ENCODE measurements at places on chromosomes 5 and 9.

DNA sequence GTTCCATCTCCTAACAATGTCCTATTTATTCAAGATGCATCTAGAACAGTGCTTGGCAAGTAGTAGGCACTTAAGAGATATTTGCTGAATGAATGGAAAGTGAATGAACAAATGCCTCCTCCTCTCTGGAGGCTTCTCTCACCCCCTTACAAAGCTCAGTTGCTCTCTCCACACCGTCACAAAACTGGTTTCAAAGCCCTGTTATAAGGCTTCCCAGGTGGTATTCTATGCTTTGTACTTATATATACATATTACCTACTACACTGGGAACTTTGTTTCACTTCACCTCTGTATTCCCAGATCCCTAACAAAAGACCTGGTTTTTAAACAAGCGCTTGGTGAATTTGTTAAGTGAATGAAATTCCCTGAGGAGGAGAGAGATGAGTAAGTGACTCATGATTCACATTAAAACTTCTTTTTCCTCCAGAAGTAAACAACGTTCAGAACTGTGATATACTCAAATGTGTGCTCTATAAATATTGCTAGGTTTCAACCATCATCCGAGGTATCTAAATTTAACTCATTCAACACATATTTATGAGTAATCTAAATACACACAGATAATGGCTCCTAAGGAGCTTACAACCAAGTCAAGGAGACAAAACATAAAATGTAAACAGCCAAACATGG, 36.0 kb downstream of the DENND1A start:
- no peak for DNase-seq

GRCh38 chr9:109107402-109108240, 12.1 kb downstream of the TMEM245 start:
- DNase-seq, result no peak

DNA sequence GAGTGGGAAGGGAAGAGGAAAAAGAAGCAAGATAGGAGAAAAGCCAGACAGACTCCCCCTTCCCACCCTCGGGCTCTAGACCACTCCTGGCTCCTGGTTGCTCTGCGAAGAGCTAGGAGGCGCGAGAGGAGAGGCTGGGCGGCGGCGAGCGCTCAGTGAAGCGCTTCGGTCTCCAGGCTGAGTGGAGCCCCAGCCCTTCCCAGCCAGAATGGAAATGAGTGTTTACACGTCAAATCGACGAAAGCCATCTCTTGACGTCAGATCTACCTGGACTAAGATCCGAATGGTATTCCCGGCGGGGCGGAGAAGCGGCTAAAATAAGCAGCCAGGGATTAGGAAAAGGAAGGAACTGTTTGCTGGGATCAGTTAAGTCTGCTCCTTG, at the start of gene PCSK1:
Gene PCSK1 (minus strand): TSS at position 183 of the 382 bp plus-strand sequence. CDS start 206 bp downstream, outside the sequence.
- no peak for DNase-seq

GRCh38 chr9:107049046-107049802, 186.3 kb downstream of the ZNF462 start:
- no peak for DNase-seq

DNA sequence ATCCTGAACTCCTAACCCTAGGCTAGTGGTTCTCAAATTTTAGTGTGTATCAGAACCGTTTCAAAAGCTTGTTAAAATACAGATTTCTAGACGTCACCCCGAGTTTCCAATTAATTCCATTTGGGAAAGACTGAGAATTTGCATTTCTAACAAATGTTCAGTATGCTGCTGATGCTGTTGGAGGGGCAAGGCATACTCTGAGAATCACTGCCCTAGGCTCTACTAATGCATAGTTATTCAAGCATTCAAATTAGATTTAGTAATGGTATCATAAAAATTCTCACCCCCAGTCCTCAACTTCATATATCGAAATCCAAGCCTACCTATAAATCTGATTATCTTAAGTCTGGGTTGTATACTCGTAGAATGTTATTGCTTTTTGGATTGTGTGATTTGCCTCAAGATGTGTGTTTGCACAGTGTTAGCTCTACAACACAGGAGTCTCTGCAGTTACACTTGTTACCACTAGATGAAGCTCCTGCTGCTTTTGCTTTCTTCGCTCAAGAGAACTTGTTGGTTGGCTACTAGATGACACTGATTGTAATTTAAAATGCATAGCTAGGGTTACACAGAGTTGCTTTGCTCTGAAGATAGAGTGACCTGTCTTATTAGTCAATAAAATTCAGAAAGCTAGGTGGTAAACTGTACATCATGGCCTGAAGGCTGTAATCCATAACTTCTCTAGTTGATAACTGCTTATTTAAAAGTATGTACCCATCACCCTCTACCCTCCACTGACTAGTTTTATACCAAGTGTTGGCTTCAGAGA, 7.5 kb upstream of the ERAP2 start:
- DNase-seq, result no peak

GRCh38 chr5:103375863-103376591, 117.5 kb downstream of the MACIR start:
- no peak for DNase-seq

DNA sequence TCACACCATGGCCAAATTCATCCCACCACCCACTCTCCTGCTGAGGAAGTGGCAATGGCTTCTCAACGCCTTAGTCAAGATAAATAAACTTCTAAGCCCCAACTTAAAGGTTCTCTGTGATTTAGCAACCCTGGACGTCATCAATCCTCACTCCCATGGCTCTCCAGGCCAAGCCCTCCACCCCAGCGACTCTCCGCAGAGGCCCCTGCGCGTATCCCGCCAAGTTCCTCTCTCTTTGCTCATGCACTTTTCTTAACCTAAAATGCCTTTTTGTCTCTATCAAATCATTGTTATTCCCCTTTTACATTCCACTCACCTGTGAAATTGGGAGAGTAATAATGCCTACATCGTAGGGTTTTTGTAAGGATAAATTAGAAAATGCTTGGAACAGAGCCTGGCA, 88.6 kb downstream of the NRG2 start:
- no peak for DNase-seq

DNA sequence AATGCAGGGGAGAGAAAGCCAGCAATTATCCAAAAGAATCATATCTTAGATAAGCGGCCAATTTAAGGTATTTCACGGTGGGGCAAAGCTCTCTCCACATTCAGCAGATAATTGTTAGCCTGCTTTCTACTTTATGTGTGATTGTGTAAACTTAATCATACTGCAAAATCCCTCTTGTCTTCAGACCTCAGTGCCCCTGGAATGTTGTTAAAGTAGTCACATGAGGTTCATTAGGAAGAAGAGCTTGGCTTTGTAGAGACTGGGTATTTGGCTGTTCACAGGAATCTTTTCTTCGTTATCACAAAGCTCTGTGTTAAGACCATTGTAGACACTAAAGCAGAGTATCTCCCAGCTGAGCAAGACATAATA, 127.0 kb downstream of the RFK start:
- DNase-seq, result no peak
